ENCODE measurements at places on chromosomes 5 and 9.

GRCh38 chr5:25858019-25858418 lies 1180.4 kb downstream of the CDH9 start:
- DNase-seq, result no peak

GRCh38 chr9:129209109-129209508 lies 31.0 kb upstream of the IER5L start:
- no peak for DNase-seq

- DNase-seq, result no peak
Measured at GRCh38 chr9:86406366-86406765, 52.2 kb upstream of the TUT7 start.

GRCh38 chr9:37618817-37619216 lies 26.4 kb upstream of the TOMM5 start:
- DNase-seq, result no peak

GRCh38 chr9:119026120-119026519 lies 343.1 kb downstream of the BRINP1 start:
- peak; percentile 83 for DNase-seq

- no peak for DNase-seq
Measured at GRCh38 chr5:172946146-172946545, 13.1 kb upstream of the RPL26L1 start.

- peak; percentile 37 for DNase-seq
Measured at GRCh38 chr5:139806726-139807646, 11.4 kb downstream of the PSD2 start.

- DNase-seq, result no peak
Measured at GRCh38 chr9:14031060-14031414, 282.9 kb downstream of the NFIB start.

DNA sequence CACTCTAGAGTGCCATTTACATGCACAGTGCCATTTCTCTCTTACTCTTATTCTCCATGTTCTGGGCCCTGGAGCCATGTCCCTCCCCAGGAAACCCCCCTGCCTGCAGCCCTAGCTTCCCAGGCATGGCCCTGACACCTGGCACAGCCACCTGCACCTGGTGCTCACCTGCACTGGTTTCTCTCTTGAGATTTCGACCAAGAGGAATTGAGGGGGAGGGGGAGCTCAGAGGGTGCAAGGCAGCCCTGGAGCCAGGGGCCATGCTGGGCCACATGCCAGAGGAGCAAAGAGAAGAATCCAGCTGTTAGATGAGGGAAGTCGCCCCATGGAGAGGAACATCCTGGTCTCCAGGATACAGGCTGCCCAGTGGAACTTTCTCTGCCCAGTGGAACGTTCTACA lies 65.0 kb upstream of the RAPGEF1 start:
- DNase-seq, result no peak

- DNase-seq, result peak; percentile 17
Measured at GRCh38 chr5:131109540-131110255, 55.4 kb downstream of the HINT1 start.

DNA sequence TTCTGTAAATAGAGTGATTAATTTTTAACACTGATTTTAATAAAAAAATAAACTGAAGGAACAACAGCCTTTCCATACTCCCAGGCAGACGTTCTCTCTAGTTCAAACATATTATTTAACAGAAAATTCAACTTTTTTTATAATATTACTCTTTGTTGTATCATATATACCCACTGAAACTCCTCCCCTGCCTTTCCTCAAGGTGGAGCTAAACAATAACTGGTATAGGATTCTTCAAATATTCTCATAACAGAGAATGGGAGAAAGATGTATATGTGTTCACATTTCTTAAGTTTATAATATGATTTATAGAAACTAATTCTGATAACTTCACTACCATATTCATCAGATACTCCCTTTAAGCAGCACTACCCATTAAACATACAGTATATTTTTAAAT lies 83.4 kb downstream of the CYLC2 start:
- no peak for DNase-seq

GRCh38 chr5:168286386-168286785 lies 5.1 kb upstream of the WWC1 start:
- DNase-seq, result peak; percentile 93

DNA sequence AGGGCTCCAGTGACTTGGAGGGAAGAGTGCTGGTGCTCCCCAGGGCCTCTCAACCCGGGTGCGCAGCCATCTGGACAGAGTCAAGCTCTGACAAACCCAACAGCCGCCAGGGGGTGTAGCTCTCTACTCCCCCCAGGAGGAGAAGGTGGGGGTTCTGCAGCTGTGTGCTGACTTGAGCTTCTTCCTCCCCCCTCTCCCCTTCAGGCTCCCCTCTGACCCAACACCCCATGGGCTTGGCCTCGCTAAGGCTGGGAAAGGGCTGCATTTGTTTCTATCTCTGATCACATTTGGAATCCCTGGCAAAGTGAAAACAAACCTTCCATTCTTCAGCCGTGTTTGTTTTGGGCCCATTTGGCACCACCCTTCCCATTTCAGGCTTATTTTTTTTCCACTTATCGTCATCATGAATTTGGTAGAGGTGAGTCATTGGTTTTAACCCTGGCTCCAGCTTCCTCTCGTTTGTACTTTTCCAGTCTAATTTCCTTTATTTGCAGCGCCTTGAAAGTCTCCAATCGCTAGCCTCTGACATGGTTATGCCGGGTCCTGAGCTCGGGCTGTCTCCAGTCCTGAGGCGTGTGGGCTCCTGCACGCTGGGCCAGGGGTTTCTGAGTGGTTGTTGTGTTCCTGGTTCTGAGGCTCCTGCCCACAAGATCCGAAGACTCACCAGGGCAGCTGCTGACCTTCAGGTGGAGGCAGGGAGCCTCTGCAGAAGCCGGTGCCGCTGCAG lies 36.1 kb downstream of the DAP start:
- no peak for DNase-seq

DNA sequence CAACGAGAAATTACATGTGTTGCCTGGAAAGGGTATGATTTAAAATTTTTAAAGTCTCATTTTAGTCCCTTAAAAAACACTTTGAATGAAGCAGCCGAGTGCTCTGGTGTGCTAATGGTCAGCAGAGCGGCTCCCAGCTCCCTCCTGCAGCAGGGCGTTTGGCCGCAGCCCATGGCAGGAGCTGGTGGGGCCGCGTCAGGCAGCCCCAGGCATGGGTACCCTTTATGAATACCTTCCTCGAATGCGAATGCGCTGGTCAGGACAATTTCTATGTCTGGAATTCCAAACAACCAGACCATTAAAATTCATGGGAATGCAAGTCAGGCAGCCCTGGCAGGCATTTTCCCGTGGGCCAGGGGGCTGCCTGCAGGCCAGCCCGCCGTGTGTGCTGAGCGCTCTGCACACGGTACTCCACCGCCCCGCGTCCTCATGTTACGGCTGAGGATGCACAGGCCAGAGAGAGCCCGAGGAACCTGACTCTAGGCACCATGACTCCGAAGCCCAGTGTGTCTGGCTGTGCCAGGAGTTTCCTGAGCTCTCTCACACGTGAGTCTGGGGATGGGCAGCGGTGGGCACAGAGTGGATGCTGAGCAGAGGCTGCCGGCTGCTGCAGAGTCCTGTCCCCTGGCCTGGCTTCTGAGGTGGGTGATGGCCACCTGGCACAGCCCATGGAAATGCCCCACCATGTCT lies 123.7 kb downstream of the WNK2 start:
- no peak for DNase-seq

DNA sequence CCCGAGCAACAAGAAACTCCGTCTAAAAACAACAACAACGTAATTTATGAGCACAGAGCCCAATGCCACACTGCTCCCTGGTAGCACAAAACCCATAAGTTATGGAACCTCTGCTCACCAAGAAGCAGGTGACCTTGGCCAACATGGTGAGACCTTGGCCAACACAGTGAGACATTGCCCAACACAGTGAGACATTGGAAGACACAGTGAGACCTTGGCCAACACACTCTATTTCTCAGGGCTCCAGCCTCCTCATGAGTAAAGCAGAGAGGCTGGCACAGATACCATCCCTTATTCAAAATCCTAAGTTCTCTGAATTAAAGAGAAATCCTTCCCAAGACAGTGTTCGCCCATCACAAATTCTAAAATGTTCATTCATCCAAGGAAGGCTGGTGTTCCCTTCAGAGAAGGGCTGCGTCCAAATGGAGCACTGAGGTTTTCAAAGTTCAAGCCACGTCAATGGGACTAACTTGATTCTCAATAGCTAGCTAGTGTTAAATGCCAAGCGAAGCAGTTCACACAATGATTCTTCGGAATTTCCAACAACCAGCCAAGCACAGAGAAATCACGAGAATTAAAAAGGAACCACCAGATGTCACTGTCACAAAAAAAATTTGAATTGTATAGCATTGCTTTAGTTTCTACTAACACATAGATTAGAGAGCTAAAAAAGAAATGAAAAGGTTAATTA lies 29.5 kb downstream of the TTC39B start:
- DNase-seq, result no peak

GRCh38 chr5:24232929-24233498 lies 411.8 kb downstream of the CDH10 start:
- DNase-seq, result no peak

- no peak for DNase-seq
Measured at GRCh38 chr5:64914396-64914795, 145.7 kb downstream of the CWC27 start.

GRCh38 chr5:170562166-170562874 lies 58.5 kb downstream of the KCNIP1 start:
- DNase-seq, result no peak

DNA sequence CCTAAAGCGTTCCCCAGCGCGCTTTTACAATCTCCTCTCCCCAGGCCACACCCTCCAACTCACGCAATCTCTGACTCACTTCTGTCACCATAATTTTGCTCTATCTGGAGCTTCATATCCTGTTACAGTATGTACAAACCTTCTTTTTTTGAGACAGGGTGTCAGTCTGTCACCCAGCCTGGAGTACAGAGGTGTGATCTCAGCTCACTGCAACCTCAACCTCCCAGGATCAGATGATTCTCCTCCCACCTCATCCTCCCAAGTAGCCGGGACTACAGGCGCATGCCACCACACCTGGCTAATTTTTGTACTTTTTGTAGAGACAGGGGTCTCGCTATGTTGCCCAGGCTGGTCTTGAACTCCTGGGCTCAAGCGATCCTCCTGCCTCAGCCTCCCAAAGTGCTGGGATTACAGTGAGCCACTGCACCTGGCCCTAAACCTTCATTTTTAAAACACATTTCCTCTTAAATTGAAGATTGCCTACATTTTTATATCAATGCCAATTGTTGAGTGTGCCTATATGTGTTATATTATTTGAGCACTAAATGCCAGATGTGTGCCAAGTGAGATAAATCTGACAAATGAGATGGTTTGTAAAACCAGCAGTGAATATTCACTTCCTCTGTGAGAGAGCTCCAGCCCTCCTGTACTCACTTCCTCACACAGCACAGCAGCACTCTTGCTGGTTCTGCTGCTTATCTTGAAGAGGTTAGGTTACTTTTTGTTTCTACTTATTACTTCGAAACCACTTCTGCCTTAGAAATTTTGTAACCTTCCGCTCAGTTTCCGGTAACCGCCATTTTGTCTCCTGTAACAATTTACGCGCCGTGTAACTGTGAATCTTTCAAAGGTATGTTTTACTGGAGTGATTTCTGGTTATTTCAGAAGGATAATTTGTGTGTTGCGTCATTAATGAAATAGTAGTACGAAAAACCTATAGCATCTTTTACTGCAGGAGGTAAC lies 57.9 kb downstream of the DOCK8 start:
- DNase-seq, result no peak

DNA sequence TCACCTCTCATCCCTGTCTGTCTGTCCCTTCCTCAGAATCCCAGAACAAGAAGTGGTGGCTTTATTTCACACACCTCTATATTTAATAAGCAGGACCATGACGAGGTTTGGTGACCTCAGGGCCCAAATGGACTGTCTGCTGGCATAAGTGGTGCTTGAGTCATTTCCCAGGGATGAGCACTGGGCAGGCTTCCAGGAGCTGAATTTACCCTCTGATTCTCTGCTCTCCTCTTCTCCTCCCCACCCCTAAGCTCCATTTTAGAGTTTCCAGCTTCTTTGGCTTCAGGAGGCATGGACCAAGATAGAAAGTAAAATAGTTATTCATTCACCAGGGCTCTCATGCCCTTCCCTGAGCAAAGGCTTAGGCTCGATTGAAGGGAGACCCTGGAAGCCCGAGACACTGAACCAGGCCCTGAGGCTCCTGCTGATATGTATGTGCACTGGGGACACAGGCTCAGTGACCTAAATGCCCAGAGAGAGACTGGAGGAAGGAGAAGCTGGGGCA lies 69.1 kb downstream of the PPARGC1B start:
- DNase-seq, result no peak

- DNase-seq, result peak; percentile 44
Measured at GRCh38 chr5:92364986-92365550, 982.0 kb upstream of the ARRDC3 start.

GRCh38 chr5:141898448-141899049 lies 20.3 kb upstream of the PCDH1 start:
- no peak for DNase-seq

- no peak for DNase-seq
Measured at GRCh38 chr5:119321569-119322311, 34.1 kb upstream of the TNFAIP8 start.

GRCh38 chr5:150264667-150265603 lies 24.6 kb downstream of the CAMK2A start:
- peak; percentile 68 for DNase-seq

DNA sequence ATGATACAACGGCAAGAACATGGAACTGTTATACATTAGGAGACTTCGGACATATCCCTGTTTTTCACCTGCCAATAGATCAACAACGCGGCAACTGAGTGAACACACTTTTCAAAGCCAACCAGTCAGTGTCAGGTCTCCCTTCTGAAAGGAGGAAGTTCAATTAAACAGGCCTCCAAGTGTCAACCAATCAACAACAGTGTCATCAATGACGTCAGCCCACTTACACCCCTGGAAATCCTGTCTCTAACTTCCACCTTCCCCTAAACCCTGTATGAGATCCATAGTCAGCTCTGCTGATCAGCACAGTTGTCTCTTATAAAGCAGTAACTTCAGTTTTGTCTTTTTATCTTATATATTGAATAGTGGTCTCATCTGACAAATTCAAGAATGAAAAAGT lies 36.6 kb downstream of the DMRT3 start:
- DNase-seq, result no peak

- no peak for DNase-seq
Measured at GRCh38 chr5:54829102-54829501, 156.3 kb downstream of the ESM1 start.

DNA sequence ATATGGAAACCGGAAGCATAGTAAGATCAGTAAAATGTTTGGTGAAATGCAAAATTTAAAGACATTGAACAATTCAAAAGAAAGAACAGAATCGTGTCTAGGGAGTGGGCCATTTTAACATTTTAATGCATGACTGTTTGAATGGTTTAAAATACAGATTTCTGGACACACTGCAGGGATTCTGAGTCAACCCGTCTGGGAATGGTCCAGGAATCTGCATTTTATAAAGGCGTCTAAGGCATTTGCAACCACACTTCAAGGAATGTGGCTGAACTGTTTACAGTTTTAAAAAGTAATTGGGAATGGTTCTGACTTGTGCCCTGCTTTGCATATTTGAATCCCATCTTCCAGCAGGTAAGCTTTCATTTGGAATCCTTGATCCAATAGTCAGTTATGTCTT lies 811.7 kb upstream of the WWC1 start:
- DNase-seq, result no peak

All from posterior cingulate gyrus (tissue), 11 donors.